ENCODE measurements at places on chromosomes 11 and 22. TPM values are rescaled to one million over a fixed set of nuclear protein-coding genes. Genes with fewer than 3 reads are reported as not detected.

ADAMTS8 gene
- 0.15 TPM for total RNA-seq

OSM gene
- total RNA-seq, result not detected

DEFB131B gene
- total RNA-seq, result not detected

GAB4 gene
- not detected for total RNA-seq

SYT8 gene
- total RNA-seq, result 3.5 TPM

LINC01488 gene
- total RNA-seq, result not detected

TFIP11 gene
- total RNA-seq, result 29.8 TPM

KRTAP5-8 gene
- not detected for total RNA-seq

BIK gene
- total RNA-seq, result 0.18 TPM

OR10A2 gene
- not detected for total RNA-seq

TENM4 gene
- 0.39 TPM for total RNA-seq

IL18 gene
- 22.5 TPM for total RNA-seq
